ENCODE measurements at places on chromosomes 1 and 21.

DNA sequence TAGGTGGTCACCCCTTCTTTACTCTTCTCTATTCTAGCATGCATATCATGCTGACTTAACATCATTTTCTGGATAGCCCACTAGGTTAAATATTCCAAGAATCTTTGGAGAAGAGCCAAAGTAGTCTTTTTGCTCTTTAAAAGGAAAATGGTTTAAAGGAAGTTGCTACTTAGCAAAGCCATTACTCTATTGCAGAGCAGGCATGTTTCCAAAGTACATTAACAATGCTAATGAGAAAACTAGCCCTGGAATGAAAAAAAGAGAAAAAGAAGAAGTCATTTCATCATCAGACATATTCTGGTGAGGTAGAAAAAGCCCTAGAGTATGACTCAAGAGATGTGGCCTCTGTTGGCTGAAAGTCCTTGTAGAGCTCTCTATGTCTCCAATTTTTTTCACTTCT, 74.0 kb downstream of the NUF2 start:
- no peak for DNase-seq

DNA sequence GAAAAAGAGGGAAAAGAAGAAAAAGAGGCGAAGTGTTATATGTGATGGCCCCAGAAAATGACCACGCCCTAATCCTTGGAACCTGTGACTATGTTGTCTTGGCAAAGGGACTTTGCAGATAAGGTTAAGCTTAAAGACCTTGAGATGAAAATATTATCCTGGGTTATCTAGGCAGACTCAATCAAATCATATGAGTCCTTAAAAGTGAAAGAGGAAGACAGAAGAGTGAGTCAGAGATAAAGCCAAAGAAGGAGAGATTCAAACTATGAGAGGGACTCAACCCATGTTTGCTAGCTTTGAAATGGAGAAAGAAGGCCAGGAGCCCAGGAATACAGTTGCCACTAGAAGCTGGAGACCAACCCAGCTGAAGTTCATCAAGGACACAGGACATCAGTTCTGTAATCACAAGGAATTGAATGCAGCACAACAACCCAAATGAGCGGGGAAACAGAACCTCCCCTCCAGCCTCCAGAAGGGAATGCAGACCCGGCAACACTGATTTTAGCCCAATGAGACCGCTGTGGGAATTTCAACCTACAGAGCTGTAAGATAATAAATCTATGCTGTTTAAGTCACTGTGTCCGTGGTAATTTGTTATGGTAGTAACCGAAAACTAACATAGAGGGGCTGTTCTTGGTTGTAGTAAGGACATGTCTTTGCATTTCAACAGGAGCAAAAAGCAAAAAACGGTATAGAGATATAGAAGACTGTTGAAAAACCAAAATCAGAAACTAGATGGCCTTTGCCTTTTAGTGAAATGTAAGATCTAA, 4.2 kb upstream of the RGS8 start:
- DNase-seq = no peak

- no peak for DNase-seq
Observed at GRCh38 chr1:42431514-42431913, 24.3 kb downstream of the ZMYND12 start.

- no peak for DNase-seq
Observed at GRCh38 chr1:76189310-76189709, 114.8 kb downstream of the ST6GALNAC3 start.

- no peak for DNase-seq
Observed at GRCh38 chr1:56189454-56189853, 389.9 kb downstream of the PLPP3 start.

- peak; percentile 52 for DNase-seq
Observed at GRCh38 chr1:63622849-63623566, 29.8 kb downstream of the PGM1 start.

DNA sequence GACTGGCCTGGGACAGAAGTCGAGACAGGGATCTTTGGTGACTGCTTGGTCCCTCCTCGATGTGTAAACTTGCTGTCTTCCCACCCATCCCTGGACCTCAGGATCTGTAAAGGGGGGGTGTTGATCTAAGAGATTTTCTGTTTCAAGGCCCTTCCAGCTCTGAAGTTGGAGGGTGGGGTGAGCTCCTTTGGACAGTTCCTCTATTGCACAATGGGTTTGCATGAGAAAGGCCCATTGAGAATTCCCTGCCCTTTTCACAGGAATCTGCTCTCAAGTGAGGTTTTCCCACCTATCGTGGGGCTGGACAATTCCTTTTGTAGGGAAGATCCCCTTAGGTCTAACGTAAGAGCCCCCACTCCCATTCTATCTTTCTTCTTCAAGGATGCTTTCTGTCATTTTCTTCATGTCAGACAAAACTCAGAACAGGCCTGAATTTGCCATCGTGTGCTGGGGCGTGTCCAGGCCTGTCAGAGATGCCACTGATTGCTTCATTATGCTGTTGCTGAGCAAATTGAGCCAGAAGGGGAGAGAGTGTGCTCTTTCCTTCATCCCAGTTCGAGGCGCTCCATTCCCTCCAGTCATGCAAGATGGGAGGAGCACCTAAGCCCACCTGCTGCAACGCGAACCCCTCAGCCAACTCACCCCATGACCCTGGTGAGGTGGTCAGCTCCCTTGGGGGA, 149.9 kb upstream of the IGSF21 start:
- peak; percentile 24 for DNase-seq

- DNase-seq = no peak
Observed at GRCh38 chr1:42953182-42954180, 5.2 kb downstream of the SLC2A1 start.

- DNase-seq = no peak
Observed at GRCh38 chr1:229278120-229278741, 7.3 kb downstream of the RAB4A start.

GRCh38 chr1:20212685-20213331, 26.5 kb upstream of the PLA2G2C start:
- DNase-seq = peak; percentile 82

DNA sequence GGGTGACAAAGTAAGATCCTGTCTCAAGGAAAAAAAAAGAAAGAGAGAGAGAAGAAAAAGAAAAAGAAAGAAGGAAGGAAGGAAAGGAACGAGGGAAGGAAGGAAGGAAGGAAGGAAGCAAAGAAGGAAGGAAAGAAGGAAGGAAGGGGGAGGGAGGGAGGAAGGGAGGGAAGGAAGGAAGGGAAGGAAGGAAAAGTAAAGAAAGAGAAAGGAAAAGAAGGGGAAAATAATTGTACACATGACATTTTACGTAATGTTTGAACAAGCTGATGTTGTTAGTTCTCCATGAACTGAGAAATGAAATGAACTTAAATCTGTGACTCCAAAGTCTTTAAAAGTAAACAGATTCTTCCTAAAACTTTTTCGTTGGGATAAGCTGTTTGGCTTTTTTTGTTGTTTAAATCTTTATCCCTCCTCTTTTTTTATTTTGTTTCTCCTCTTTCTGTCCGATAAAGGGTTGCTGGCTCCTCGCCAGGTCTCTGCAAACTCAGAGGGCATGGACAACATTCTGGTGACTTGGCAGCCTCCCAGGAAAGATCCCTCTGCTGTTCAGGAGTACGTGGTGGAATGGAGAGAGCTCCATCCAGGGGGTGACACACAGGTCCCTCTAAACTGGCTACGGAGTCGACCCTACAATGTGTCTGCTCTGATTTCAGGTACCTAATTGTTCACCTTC, 59.8 kb downstream of the IL12RB2 start:
- DNase-seq = peak; percentile 84

DNA sequence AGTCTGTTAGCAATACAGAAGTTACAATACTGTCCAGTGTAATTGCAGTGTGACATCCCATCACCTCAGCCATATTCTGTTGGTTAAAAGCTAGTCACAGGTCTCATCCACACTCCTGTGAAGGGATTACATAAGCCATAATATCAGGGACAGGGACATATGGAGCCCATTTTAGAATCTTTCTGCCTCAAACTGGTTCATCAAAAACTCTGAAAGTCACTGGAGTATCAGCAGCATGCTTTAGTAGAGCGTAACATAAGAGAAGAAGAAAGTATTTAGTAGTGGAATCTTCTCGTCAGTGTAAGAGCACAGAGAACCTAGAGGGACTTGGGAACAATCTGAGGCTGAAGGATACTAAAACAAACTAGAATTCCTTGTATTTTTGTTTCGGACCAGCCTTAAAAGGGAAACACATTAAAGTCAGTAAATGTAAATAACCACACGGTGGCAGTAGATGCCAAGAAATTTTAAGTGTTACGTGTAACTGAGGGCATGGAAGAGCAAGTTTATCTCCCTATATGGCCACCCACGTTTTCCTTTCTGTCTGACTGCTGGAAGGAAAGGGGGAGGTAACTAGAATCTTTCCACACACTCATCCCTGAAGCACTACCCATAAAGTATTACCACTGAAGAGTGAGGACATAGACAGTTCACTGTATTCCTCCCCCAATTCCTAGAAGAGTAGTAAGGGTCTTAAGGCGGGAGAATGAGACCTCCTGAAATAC, 41.6 kb upstream of the AGL start:
- peak; percentile 69 for DNase-seq

GRCh38 chr1:228463009-228463558, 24.1 kb upstream of the RNF187 start:
- no peak for DNase-seq

GRCh38 chr1:50955116-50955515, 5.0 kb downstream of the FAF1 start:
- DNase-seq = no peak

DNA sequence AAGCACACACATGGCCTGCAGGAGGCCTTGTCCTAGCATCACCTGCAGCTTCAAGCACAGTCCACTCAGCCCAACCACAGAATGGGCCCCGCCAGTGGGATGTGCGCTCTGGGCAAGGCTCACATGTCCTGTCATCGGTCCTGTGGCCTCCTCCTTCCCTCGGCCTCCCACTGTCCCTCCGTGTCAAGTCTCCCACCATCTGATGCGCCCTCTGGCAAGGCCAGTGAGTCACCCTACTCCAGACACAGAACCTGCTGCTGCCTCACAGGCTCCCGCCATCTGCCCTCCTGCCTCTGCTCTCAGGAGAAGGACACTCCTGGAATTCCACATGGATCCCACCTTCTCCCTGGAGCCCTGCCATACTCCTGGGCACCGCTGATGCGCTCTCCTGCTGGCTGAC, 14.2 kb downstream of the KCNAB2 start:
- DNase-seq = no peak

- DNase-seq = no peak
Observed at GRCh38 chr1:200869376-200869752, 3.4 kb upstream of the GPR25 start.

DNA sequence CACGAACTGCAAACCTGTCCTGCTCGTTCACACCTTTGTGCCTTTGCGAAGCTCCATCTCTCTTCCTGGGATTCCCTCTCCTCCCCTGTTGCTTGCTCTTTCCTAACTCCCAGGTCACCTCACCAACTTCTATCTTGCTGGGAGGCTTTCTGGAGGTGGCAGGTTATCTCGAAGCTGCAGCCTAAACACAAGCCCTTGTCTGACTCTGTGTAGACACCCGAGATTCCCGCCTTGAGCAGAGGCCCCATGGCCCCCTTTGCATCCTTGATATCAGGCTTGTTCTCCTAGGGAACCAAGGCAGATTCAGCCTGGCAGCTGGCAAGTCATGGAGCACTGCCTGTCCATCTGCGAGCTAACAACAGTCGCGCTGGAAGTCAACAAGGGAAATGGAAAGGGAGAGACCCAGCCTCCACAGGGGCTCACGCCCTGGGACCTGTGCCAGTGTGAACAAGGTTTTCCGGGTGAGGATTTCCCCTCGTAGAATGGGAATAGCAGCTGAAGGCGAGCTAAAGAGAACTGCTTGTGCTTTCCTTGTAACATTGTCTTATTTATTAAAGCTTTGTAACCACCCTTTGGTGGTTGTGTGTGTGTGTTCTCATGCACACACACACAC, 109.5 kb upstream of the JUN start:
- DNase-seq = peak; percentile 77

GRCh38 chr1:15153842-15154479, 414 bp downstream of the TMEM51 start:
- peak; percentile 66 for DNase-seq

DNA sequence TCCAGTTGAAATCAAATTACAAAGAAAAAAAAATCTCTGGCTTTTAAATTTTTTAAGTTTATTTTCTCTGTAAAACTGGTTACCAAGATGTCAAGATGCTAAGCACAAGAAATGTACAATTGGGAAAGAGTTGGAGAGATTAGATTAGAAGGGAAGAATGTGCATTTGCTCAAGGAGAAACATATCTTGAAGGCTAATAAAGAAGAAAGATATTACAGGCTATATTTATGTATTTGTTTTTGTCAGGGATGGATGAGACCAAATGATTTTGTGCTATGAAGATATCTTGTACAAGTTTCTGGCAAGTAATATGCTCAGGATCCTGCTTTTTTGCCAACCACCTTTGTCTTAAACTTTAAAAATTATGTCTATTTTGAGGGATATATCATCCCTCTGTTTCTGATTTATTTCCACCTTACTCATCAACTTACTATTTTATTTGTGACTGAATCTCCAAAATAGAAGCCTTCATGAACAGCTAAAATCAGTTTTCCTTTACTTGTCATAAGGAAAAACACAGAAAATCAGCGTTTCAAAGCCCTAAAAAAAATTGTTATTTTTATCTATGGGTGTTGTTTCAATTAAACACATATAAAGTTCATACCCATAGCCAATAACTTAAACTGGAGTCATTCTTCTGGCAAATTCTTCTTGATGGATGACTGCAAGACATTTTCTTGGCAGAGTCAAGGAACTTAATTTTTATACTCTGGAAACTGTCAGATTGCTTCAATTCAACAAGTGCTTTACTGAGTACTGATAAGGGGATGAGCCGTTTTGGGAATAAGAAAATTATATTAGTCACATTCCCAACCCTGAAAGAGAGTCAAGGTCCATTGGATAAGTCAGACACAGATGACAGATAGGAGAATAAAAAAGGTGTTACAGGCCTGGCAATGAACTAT, 141.8 kb downstream of the CTH start:
- no peak for DNase-seq

DNA sequence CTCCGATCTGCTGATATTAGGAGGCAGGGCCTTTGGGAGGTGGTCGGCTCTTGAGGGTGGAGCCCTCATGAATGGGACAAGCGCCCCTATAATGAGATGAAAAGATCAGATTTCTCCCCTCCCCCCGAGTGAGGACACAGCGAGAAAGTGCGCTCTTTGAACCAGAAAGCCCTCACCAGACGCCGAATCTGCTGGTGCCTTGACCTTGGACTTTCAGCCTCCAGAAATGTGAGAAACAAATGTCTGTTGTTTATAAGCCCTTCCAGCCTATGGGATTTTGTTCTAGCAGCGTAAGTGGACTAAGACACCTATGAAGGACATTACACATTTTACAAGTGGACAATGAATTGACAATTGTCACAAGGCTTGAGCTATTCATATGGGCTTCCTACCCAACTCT, 80.2 kb downstream of the RIPK4 start:
- no peak for DNase-seq
